Caco-2 (cell line): ENCODE measurements at places on chromosomes 13 and 19. TPM values are rescaled to one million over a fixed set of nuclear protein-coding genes. Genes with fewer than 3 reads are reported as not detected.
A peak's percentile ranks its signal among the peaks of the same experiment; 100 is the strongest.

Gene ZNF625
- not detected in 2 replicates for total RNA-seq

Gene HIF3A
- 5.2 and 5.4 TPM in 2 replicates for total RNA-seq

Gene CACNG6
- 1.4 and 1.6 TPM in 2 replicates for total RNA-seq

GRCh38 chr19:35566738-35567137, 3.3 kb upstream of the ATP4A start:
- DNase-seq: no peak

DNA sequence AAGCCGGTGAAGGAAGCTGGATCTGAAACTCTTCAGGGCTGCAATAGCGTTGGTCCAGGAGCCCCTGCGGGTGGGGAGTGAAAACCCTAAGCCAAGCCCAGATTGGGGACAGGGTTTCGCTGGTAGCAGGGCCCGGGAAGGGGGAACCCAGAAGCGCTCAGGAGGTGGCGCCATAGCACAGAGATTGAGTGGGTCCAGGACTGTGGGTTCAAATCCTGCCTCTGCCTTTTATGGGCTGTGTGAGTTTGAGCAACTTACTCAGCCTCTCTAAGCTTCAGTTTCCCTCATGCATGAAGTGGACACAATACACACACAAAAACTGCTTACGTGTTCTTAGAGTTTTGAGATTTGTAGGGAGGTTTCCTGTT, 8.3 kb upstream of the SYCN start:
- peak; percentile 48 for DNase-seq

DNA sequence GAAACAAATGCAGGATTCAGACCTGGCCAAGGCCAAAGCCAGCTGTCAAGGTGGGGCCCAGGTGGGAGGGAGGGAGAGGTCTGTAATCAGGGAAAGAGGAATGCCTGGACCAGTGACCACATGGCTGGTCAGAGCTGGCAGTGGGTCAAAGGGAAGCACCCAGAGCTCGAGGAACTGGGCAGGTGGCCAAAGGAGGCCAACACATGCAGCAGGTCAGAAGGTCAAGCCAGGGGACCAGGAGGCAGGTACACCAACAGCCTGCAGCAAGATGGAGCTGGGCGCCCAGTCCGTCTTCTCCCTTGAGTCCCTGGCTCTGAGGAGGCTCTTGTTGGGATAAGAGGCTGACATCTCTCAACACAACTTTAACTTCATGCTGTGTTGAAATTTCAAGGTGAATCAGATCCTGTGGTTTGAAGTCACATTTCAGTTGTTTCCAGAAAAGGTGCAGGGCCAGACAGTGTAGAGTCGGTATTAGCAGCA, 17.1 kb downstream of the GPATCH1 start:
- DNase-seq: peak; percentile 51
